ENCODE measurements at places on chromosomes 3 and 15.

GRCh38 chr3:16423947-16424673, 89.4 kb downstream of the RFTN1 start:
- DNase-seq = no peak

DNA sequence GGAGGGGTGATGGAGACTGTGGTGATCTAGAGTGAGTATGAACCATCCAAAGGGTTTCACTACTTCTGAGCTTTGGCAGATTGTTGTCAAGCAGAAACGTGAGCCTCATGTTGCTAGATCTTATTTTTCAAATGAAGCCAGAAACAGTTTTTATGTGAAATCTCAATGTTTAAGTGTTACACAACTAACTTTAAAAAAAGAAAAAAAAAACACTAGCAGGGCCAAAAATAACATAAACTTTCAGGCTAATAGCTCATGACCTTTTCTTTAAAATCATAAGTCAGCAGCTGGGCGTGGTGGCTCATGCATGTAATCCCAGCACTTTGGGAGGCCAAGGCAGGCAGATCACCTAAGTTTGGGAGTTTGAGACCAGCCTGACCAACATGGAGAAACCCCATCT, 2.1 kb upstream of the HTR3D start:
- no peak for DNase-seq

- no peak for DNase-seq
Observed at GRCh38 chr3:124934577-124934976, at the start of gene MUC13. Gene MUC13, minus strand, starts transcription at chr3:124934751. Its CDS starts 39 bp downstream, at chr3:124934712.

- no peak for DNase-seq
Observed at GRCh38 chr15:80459818-80460217, 55.6 kb downstream of the ARNT2 start.

- DNase-seq = no peak
Observed at GRCh38 chr3:35777563-35778554, 138.5 kb downstream of the ARPP21 start.

DNA sequence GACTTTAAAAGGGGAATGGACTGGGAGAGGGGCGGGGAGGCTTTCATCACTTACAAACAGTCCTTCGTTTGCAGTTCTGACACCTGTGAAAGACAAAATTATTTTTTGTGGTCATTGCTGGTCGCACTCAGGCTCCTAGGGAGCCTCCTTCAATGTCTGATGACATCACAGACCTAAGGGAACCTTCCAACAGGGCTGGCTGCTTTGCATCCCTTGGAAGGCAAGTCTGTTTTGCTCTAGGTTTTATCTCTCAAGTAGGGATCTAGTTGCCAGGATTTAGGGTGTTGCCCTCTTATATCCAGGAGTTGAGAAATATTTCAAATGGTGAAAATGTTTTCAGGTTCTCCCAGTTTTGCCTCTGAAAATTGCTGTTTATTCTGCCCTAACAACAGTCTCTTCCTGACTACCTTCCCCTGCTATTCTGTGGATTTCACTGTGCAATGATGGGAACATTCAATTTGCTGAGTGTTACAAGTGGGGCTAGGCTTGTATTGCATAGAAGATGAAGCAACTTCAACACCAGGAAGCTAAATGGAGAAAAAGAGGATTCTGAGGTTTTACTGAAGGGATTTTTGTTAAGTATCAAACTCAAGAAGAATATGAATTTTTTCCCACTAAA, 75.9 kb upstream of the ARRDC4 start:
- DNase-seq = no peak

DNA sequence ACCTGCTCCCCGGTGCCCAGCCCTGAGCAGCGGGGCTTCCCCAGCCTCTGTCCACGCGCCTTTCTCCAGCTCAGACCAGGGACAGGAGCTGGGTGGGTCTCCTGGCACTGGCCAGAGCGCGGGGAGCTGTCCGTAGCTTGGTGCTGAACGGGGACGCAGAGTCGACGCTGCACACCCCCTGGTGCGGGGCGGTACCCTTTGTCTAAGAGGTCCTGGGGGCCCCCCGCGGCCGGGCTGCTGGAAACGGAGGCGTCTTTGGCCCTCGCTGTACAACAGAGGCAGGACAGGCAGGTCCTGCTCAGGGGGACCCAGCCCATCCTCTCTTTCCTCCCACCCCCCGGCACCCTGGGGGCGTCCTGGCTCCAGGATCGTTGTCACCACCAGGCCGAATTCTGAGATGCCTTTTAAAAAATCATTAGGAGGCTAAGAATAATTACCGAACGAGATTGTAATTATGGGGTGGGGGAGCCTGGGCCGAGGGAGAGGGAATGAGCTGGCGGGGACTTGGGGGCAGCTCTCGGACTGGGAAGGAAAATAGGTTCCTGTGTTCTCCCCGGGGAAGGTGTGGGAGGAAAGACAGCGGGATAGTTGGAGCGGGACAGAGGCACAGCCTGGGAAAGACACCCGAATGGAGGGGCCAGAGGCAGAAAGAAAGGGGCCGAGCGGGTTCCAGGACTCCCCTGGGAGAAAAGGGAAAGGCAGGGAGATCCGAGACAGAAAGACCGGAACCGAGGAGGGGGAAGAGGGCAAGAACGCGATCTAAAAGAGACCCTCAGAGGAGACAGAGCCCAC, 4.1 kb upstream of the SKOR1 start:
- no peak for DNase-seq

DNA sequence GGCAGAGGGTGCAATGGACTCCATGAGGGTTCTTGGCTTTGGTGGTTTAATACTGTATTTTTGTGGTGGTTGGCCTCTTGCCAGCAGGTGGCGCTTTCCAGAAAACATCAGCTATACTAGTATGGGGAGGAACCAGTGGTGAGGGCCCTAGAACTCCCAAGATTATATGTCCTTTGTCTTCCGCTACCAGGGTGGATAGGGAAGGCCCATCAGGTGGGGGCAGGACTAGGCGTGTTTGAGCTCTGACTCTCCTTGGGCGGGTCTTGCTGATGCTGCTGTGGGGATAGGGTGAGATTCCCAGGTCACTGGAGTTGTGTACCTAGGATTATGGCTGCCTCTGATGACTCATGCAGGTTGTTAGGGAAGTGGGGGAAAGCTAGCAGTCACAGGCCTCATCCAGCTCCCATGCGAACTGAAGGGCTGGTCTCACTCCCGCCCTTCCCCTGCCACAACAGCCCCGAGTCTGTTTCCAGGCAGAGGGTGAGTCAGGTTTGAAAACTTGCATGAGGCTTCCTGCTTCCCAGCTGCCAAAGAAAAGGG, 357.7 kb downstream of the OTOL1 start:
- DNase-seq = peak; percentile 2

- DNase-seq = no peak
Observed at GRCh38 chr15:66107070-66107469, 146.5 kb downstream of the MEGF11 start.

- no peak for DNase-seq
Observed at GRCh38 chr3:10248984-10249748, 907 bp downstream of the TATDN2 start.

DNA sequence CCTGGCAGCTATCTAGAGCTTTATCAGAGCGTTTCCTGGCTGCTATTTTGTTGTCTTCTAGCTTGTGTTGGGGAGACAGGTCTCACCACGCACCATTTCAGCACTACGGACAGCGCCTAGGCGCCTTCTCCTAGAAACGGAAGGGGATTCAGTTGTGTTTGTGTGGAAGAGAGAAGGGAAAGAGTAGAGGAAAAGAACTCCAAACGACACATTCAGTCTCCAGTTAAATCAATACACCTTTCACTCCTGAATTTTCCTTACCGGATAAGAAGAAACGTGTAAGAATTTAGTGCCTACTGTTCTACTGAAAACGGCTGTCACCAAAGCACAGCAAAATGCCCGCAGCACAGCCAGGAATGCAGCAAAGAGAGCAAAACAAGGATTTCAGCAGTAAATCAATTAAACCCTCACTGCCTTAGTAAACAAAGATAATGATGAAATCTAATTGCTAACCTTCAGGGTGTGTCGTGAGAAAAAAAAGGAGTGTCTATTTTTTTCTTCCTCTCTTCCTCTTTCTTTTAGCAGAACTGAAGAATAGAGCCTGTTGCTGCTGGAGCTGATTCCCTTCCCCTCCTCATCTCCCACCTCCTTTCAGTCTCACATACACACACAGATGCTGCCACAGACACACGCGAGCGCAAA, 412 bp upstream of the CTXN2 start:
- peak; percentile 44 for DNase-seq

DNA sequence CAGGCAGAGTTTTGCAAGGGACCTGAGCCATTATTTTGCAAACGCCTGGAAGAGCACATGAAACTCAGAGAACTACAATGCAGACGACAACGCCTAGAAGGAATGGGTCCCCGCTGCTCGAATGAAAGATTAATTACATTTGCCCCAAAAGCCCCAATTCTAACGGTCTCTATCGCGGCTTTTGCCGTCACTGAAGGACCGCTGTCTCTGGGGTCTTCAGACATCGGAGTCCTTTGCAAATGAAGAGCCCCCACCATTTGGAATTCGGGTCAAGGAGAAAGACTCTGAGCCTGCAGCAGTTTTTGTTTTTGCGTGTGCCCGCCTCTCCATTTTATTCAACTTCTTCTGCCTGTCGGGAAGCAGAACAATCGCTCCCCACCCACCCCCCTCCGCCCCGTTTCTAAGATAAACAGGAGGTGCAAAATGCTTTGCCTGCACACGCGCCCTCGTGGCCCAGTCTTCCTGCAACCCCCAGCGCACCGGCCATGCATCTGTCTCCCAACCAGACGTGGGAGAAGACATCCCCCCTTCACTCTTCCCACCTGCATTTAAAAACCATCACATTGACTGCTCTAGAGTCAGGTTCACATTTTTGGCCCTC, 13.5 kb downstream of the SOX2 start:
- DNase-seq = no peak

- DNase-seq = peak; percentile 11
Observed at GRCh38 chr3:159266779-159267178, 464.9 kb downstream of the MFSD1 start.

DNA sequence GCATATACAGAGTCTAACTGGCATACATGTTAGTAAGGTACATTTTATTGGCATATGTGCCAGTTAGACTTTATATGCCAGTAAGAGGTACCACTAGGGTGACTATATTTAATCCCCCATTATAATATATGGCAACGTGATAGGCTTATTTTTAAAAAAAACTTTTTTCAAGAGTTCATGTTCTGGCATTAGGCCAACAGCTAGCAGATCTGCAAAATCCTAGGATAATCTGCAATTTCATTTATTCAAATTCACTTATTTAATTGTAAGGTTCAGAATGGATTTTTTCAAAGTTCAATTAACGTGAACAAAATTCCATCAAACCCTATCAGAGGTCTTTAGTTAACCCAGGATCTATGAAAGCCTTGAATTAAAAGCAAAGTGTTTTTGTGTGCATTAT, 31.9 kb downstream of the NIT2 start:
- DNase-seq = no peak

DNA sequence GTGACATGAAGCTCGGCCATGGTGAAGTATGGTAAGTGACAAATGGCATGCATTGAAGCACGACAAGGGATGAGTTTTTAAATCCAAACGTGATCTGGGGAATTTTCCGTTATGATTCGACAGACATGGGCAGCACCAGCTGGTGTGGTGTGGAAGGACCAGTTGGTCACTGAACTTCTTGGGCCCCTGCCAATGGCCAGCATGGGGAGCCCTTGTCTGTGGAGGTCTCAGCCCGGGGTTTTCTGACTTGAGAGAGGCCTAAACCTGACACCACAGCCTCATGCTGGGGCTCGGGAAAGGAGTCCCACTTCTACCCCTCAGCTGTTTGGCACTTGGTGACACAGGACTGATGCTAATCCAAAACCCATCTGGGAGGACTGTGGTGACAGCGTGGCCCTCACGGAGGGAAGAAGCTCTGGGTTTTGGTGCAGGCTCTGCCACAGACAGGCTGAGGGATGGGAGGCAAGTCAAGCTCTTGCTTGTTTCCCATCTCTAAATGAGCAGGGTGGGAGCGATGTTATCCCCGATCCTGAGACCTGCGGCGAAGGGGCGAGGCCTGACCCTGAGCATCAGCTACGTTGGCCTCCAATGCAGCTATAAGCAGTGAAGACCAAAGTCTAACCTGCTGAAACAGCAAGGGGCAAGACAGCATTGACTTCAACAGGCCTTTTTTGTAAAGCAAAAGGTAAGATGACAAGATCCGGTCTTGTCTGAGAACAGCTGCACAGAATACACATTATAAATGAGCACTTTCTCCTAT, 69.5 kb downstream of the ATP1B3 start:
- no peak for DNase-seq

GRCh38 chr15:88865498-88866099, 29.7 kb downstream of the HAPLN3 start:
- no peak for DNase-seq

DNA sequence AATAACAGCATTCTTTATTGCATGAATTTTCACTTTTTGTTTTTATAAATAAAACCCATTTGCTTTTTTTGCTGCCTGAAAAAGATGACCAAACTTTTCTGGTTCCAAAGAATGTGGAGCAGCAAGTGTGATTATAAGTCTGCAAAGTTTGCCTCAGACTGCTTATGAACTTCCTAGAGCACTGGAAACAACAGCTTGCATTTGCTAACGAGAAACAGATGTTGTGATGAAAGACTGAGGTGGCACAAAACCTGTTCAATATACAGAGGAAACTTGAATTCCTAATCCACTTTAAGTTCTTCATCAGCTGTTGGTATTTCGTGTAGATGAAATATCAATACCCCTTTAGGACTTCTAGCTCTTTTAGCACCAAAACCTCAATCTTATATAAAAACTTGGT, 9.3 kb downstream of the ZPLD1 start:
- DNase-seq = no peak

- DNase-seq = peak; percentile 37
Observed at GRCh38 chr15:48090666-48091065, 30.1 kb upstream of the SLC24A5 start.

- DNase-seq = no peak
Observed at GRCh38 chr15:62879770-62880169, 162.8 kb upstream of the TPM1 start.

DNA sequence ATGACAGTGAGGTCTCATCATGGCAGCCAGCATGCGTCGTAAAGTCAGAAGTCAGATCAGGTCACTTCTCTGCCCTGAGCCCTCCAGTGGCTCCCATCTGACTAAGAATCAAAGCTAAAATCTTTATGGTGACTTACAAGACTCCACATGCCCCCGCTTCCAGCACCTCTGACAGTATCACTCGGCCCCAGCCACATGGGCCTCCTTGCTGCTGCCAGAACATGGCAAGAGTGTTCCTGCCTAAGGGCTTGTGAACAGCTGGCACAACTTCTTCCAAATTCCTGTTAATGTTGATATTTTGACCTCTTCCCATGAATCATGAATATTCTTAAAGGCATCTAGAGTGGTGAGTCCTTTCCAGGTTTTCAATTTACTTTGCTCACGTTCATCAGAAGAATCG, 20.5 kb downstream of the POLR2M start:
- DNase-seq = no peak

DNA sequence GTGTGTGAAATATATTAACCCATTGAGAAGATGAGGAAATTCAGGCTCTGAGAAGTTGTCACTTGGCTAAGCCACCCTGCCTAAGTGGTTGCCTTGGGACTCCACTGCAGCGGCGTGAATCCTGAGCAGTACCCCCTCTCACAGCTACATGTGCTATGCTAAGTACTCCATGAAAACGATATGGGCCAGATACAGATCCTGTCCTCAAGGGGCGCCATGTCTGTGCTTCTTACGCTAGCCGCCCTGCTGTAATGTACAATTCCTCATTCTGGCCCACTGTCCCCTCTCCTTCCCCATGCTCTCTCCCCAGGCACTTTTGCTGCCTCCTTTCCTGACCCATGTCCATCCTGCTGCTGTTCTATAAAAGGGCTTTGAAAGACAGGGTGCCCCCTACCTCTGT, 140.3 kb downstream of the FEZF2 start:
- DNase-seq = no peak
